GM18507 (cell line): ENCODE measurements at places on chromosomes 7 and 10.

GRCh38 chr10:58322072-58322834, 12.6 kb upstream of the UBE2D1 start:
- DNase-seq = no peak

DNA sequence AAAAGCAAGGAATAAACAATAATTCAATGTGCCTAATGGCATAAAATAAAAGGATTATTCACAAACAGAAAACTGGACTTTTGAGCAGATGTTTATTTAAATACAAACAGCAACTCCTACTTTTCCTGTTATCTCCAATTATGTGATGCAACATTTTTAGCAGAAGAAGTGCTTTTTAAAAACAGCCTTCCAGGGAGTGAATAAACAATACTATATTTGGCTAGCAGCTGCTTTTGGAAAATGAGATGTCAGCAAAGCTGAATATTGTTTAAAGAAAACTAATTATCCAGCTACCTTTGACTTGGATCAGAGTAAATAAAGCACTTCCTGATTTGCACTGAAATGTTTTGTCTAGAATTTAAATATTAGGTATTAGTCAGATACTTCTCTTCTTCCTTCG, 23.2 kb downstream of the CDK1 start:
- DNase-seq = no peak

- DNase-seq = no peak
Observed at GRCh38 chr7:82595176-82595575, 151.6 kb upstream of the CACNA2D1 start.

DNA sequence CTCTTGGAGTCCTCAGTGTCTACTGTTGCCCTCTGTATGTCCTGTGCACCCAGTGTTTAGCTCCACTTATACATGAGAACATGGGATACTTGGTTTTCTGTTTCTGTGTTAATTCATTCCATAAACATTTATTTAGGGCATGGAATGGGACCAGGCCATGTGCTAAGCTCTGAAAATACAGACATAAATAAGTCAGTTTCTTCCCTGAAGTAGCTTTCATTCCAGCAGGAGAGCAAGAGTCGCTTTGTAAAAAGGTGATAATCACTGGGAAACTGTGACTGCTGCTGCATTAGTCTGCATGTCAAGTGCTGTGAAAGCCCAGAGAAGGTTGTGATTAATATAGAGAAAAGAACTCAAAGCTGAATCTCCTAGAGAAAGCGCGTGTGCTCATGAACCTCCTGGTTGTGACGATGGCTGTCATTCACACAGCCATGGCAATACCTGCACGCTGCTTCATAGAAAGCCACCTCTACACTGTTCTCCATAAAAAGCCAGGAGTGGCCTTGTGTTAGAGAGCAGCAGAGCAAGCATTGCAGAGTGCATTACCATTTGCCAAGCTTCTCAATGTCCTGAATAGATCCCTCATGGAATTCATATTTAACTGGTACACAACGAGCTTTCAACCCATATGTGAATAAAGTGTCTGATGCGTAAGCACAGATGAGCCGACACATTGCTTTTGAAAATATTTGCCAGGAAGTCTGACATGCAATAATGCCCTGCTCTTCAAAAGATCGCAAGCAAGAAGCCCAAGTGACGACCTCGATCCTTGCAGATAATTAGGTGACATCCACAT, 30.6 kb upstream of the PITRM1 start:
- no peak for DNase-seq

DNA sequence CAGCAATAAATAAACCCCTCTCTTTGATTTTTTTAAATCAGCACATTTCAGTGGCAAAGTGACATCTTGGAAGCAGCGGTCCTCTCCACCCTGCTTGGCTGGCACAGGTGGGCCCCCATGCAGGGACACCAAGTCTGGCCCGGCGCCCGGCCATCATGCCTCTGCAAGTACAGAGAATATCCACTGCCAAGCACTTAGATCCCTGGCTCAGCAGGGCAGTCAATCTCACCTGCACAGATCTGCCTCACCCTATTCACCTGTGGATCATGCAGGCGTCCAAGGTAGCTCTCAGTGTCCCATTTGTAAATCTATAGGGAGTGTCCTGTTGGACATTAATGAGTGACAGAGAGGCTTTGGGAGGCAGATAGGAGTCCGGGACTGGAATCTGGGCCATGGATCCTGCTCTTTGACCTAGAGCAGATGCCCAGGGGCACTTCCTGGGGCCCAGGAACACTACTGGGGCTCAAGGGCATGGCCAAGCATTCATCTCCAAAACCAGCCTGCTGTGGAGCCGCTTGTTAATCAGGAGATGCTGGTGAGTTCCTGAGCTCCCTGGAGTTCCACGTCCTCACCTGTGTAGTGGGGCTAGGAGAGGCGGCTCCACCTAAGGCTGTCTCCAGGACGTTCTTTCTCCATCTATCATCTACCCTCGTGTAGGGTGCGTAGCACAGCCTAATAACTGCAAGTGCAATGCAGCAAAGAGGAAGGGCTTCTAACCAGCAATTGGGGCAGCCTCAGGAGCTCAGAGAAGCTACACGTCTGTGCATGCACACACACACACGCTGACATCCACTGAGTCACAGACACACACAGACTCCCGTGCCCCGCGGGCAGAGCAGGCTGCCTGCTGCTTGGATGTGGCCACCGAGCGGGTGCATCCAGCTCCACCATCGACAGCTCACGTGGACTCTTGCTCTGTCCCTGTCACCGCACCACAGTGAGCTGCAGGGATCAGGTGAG, 123.6 kb downstream of the OAT start:
- no peak for DNase-seq

DNA sequence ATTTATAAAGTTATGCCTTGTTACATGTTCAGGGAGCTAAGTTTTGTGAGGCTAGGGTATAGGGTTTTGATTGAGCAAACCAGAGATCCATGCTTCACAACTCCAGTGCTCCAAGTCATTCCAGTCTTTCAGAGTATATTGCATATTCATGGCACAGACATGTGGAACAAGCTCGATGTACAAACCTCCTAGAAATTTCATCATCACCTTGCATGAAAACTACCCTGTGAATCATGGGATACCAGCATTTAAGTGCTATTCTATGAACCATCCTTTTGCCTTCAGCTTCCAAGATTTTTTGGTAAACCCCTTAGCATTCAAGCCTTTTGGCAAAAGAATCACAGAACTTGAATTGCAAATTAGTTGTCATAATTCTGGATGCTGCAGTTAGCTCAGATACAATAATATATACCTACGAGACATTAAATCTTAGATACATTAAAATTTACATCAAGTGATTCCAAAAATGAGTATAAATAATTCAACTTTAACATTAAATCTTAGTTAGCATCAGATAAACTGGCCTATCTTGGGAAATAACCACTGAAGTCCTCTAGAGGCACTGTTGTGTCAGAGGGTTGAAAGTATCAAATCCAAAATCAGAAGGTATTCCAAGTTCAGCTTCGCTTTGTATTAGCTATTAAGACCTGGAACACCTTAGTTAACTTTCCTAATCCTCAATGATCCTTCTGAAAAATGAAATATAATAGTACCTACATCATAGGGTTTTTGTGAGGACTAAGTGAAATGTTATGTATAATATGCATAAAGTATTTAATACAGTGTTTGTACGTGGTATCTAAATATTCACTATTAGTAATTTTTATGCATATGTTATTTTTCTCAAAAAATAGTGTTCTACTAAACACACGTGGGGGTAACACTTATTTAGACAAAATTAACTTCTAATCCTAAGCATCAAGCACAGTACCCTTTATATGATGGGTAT, 55.5 kb upstream of the CABCOCO1 start:
- DNase-seq = no peak

- DNase-seq = no peak
Observed at GRCh38 chr7:11331128-11332102, 357.7 kb downstream of the PHF14 start.

- no peak for DNase-seq
Observed at GRCh38 chr10:102096449-102096848, 23.7 kb downstream of the LDB1 start.

GRCh38 chr7:96297876-96298275, 24.0 kb downstream of the SLC25A13 start:
- DNase-seq = no peak

DNA sequence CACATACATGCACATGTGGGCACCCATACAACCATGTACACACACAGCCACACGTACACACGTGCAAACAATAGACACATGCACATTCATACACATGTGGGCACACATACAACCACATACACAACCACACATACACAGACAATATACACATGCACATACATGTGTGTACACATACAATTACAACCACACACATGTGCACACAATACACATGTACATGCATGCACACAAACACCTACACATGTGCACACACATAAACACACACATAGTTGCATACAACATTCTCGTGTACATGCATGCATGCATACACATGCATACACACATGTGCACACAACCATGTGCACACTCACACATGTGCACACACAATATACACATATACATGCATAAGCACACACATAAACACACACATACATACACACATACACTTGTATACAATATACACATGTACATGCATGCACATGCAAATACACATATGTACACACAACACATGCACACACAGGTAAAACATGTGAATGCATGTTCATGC, 118.6 kb upstream of the FRMD4A start:
- no peak for DNase-seq

- no peak for DNase-seq
Observed at GRCh38 chr7:43513251-43513650, 69.7 kb upstream of the STK17A start.

GRCh38 chr7:14858410-14858809, 44.1 kb downstream of the DGKB start:
- DNase-seq = no peak
